ENCODE measurements at places on chromosomes 3 and 15. TPM values are rescaled to one million over a fixed set of nuclear protein-coding genes. Genes with fewer than 3 reads are reported as not detected.
A peak's percentile ranks its signal among the peaks of the same experiment; 100 is the strongest.

Gene PLSCR2
- not detected for total RNA-seq

Gene TBC1D21
- not detected for total RNA-seq

- DNase-seq: no peak
These were observed 678.8 kb downstream of the MCTP2 start for GRCh38 chr15:94910166-94910565.

DNA sequence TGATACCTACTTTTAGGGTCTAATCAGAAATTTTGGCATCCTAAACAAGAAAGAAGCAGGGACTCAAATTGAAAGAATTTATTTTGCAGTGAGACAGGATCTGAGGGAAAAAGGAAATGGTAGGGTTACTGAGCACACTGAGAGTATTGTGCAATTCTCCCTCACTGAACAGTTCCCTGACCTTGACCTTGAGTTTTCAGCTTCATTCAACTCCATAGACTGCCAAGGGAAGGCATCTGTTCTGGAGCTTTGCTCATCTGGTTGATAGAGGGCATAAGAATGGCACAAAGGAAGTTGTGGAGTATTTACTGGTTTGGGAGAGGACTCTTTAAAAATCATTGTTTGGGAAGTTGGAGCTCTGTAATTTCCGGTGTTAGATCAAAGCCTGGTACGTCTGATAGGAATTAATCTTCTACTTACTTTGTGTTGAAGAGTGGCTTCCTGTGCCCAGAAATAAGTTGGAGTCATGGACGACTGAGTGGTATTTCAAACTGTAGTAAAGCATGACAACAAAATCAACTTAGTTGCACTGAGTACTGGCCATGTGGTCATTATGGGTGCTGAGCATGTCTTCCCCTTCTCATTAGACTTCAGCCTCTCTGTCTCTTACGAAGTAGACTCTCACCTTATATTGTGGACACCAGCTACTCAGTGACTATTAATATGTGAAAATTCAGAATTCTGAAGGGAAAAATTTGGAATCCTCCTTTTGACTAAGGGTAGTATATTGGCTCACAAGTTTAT is 40.8 kb downstream of the CLDN1 start:
- DNase-seq: no peak

DNA sequence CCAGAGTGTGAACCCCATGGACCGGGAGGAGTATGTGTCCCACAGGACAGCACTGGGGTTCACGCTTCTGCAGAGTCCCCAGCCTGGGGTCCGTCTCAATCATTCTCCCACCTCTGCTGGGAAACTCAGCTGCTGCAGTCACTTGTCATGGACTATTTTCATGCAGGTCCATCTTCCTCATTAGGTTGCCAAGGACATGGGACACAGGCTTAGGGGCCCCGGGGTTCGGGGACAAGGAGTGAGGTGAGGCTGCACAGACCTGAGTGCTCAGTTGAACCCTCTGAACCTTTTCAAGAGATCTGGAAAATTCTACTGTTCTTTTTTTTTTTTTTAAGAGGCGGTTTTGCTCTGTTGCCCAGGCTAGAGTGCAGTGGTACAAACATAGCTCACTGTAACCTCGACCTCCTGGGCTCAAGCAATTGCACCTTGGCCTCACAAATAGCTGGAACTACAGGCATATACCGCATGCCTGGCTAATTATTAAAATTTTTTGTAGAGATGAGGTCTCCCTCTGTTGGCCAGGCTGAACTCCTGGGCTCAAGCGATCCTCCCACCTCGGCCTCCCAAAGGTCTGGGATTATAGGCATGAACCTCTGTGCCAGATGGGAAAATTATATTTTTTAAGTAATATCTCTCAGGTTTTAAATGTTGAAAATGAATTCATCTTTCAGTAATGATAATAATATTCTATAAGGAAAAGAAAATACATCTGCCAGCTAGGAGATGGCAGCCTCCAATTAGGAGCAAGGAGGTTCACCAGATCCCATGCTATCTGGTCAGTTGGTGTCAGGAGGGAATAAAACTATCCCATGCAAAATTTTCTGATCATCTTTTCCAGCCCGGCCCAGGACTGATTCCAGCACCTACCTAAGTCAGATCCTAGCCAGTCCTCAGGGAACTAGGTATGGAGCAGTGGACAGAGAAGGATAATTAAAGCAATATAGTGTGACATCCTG is 45.2 kb downstream of the RPN1 start:
- no peak for DNase-seq

DNA sequence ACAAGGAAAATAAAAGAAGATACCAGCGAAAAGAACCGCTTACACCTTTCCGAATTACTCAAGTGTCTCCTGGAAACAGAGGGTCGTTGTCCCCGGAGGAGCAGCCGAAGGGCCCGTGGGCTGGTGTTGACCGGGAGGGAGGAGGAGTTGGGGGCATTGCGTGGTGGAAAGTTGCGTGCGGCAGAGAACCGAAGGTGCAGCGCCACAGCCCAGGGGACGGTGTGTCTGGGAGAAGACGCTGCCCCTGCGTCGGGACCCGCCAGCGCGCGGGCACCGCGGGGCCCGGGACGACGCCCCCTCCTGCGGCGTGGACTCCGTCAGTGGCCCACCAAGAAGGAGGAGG is 325 bp downstream of the ALCAM start:
- DNase-seq: no peak

GRCh38 chr3:108410531-108410984 is 99.8 kb downstream of the MYH15 start:
- peak; percentile 23 for DNase-seq

GRCh38 chr15:33844597-33844996 is 123.7 kb upstream of the CHRM5 start:
- DNase-seq: no peak
